ENCODE measurements at places on chromosomes 16 and 17.

DNA sequence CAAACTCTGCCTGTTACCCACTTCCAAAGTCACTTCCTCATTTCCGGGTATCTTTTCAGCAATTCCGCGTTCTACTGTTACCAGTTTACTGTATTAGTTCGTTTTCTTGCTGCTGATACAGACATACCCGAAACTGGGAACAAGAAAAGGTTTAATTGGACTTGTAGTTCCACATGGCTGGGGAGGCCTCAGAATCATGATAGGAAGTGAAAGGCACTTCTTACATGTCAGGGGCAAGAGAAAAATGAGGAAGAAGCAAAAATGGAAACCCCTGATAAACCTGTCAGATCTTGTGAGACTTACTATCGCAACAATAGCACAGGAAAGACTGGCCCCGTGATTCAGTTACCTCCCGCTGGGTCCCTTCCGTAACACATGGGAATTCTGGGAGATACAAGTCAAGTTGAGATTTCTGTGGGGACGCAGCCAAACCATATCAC lies 30.9 kb downstream of the PAFAH1B1 start:
- DNase-seq = peak; percentile 90

DNA sequence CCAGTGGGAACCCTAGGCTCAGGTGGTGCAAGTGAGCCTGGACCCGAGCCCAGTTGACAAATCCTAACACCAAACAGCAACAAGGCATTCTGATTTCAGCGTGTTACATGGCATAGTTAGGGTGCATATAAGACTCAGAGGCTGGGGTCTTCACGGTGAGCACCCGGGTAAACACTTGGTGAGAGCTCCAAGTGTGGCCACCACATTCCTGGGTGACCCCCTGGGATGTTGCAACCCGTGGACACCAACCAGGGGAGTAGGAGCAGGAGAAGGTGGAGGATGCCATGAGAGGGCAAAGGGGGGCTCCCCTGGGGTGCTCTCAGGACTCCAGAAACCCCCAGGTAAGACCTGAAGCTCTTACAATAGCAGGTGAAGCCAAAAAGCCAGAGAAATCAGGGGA lies 69.9 kb upstream of the CDH5 start:
- DNase-seq = no peak

GRCh38 chr16:9446471-9447194 lies 355.2 kb downstream of the HAPSTR1 start:
- no peak for DNase-seq

GRCh38 chr16:27244363-27244755 lies 24.2 kb downstream of the NSMCE1 start:
- DNase-seq = no peak

DNA sequence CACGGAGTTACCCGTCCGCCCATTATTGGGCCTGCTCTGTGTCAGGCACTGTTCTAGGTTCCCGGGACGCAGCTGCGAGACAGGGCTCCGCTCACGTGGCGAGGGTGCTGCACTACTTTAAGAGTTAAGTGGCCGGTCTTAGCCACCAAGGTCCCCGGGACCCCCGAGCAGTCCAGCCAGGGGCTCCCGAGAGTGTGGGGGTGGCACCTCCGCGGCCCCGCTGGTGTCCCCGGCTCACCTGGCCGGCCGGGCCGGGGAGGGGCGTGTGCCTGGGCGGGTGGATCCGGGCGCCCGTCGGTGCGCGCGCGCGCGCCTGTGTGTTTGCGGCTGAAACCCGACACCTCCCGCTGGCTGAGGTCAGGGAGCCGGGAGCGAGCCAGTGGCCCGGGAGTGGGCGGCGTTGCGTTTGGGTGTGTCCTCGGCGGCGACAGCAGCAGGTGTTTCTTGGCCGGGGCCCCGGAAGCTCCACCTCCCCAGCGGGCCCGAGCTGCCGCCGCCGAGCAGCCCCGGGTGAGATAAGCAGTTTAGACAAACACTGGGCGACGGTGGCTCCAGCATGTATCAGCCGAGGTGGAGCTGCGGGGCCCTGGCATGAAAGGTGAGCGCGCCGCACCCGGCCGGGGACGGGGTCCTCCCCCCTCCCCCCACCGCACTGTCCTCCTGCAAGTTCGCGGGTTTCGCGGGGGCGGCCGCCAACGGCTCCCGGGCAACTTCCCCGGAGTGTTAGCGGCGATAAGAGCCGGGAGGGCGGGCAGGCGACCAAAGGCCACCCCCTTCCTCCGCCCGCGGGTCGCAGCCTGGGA lies at the start of gene GSE1:
Gene GSE1 (plus strand): TSS at position 522 of the 803 bp plus-strand sequence. CDS start 70 bp downstream, at position 592.
- peak; percentile 68 for DNase-seq

DNA sequence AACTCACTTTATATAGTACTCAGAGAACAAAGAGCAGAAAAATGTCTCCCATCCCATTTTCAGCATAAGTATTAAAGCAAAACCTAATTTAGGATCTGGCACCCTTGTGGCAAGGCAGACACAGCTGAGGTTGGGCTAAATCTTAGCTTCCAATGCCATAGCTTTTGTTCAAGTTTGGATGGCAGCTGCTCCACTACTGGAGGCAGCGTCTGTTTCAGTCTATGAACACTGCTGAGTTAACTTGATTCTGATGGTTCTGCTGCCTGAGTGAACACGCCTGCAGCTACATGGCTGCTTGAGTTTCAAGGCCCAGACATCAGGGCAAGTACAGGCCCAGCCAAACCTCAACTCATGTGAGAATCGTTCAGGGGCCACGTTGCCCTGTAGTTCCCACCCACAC lies 178.2 kb upstream of the RPH3AL start:
- no peak for DNase-seq

GRCh38 chr16:20647736-20648135 lies 49.7 kb downstream of the ACSM1 start:
- DNase-seq = no peak

- DNase-seq = no peak
Measured at GRCh38 chr17:37065486-37066321, 117.0 kb downstream of the AATF start.

DNA sequence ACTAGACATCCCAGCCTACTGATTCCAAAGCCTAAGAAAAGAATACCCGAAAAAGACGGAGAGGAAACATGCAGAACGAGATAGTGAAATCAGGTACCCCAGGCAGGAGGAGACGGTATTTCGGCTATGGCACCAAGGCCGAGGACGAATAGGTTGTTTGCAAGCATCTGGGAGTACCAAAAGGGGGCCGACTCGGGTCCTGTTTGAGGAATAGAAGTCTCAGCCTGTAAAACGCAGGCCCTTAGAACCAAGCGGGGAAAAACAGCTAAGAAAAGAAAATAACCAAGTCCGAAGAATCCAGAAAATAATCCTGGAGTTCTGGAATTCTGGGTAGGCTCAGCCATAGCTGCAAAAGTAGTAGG lies 537 bp downstream of the SLC35B1 start:
- no peak for DNase-seq

- DNase-seq = no peak
Measured at GRCh38 chr16:54432897-54433229, 146.3 kb upstream of the IRX3 start.

- no peak for DNase-seq
Measured at GRCh38 chr17:59723607-59724006, 16.2 kb downstream of the VMP1 start.

DNA sequence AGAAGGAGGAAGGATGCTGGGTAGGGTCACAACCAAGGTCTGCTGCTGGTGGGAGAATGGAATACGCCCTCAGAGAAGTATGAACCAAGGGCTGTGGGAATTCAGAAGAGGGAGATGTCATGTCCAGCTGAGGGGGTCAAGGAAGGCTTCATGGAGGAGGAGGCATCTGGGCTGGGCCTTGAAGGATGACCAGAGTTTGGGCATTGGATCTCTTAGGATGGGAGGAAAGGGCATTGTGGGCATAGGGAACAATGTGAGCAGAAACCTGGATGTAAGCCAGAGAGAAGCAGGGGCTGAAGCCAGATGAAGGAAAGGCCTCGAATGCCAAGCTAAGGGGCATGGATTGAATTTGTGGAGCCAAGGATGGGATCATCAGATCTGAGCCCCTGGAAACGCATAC lies 49.2 kb upstream of the MAP3K14 start:
- no peak for DNase-seq

DNA sequence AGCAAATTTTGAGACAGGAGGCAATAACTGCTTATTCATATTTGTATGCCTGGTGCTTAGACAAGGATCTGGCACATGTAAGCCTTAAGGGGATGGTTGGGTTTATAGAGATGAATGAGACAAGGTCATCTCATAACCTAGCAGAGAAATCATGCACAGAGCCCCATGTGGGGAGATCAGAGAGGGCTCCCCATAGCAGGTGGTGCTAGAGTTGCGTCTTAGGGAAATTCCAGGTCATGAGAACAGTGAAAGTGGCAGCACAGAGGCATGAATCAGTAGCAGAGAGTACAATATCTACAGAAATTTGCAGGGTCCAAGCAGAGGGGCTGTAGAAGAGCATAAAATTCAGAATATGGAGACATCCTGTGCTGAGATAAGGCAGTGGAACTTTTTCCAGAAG lies 57.3 kb downstream of the SLC6A2 start:
- DNase-seq = no peak

- DNase-seq = no peak
Measured at GRCh38 chr17:43530288-43531081, 15.7 kb downstream of the ETV4 start.

GRCh38 chr16:19874851-19875546 lies 9.6 kb downstream of the GPRC5B start:
- no peak for DNase-seq

GRCh38 chr17:79836972-79837887 lies 2.0 kb downstream of the CBX4 start:
- peak; percentile 74 for DNase-seq

DNA sequence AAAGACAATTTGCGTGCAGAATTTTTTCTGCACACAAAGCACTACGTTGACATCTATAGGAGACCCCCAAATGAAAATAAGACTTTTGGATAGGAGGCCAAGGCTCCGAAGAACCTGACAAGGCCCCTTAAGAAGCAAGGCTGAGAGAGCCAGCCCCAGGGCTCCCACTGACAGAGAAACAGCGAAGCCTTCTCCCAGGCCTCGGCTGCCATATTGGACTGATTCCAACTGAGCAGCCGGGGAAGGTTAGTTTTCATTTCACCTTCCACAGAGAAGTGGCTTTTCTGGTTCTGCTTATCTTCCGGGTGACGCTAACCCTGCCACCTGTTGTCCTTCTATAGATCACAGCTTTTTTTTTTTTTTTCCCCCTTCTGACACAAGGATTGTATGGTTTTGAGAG lies 356.7 kb downstream of the SOX9 start:
- DNase-seq = no peak

- no peak for DNase-seq
Measured at GRCh38 chr17:42924891-42925290, 24.3 kb downstream of the G6PC1 start.

- peak; percentile 90 for DNase-seq
Measured at GRCh38 chr16:67028696-67029253, at the start of gene CBFB. CBFB (plus strand) TSS chr16:67029149; CDS start chr16:67029408, 259 bp downstream.

GRCh38 chr17:1134634-1135324 lies 45.0 kb downstream of the ABR start:
- DNase-seq = no peak

DNA sequence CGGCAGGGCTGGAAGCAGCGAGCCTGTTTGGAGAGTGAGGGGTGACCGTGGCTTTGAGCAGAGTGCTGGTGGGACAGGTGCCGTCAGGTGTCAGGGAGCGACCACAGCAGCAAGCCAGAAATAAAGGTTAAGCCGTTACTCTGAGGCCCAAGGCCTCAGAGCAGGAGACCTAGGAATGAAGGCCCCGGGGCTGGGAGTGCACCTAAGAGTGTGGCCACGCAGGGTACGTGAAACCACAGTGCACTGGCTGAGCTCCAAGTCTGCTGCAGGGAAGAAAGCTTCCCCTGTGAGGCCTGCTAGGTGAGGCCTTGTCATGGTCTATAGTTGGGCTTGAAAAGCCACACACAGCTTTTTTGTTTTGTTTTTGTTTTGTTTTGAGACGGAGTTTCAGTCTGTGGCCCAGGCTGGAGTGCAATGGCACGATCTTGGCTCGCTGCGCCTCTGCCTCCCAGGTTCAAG lies 8.7 kb downstream of the CLUAP1 start:
- no peak for DNase-seq

GRCh38 chr17:49556223-49556943 lies 19.3 kb upstream of the NXPH3 start:
- DNase-seq = peak; percentile 54

DNA sequence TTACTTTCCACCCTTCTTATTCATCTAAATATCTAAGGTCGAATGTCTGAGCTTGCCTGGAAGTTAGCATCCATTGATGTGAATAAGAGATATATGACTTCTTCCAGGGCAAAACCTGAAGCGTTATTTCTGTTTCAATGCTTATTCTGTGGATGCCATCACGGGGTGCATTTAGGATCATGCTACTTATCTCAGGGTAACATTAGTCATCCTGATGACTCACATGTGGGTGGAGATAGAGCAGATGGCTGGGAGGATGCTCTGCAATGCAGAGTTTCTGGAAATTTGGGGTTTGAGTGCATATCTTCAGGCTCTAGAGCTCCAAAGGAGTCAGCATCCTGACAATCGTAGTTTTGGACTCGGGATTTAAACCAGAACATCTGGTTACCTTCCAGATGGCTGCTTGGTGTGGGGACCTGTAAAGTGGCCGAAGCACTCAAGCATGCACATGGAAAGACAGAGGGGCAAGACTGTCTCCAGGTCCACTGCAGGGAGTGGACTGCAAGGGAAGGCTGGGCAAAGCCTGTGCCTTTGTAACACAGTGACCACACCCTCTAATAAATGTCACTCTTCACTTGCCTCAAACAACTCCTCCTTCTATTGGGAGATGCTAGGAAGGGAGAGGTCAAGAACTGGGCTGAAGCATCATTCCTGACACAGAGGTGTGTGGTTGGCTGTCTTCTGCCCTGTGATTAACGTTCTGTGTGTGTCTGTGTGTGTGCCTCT lies 175.2 kb upstream of the SALL1 start:
- DNase-seq = no peak

Data from inflammatory macrophage treated with lipopolysaccharide for 4 hours (primary cell).